NCI-H2227 treated with DMSO at 0.1 percent for 48 hours (cell line): ENCODE measurements at places on chromosomes 12 and 14.

GRCh38 chr12:89041078-89041477, 311.2 kb downstream of the DUSP6 start:
- DNase-seq: no peak

- DNase-seq: no peak
Observed at GRCh38 chr14:99497341-99497740, 16.1 kb downstream of the CCNK start.

GRCh38 chr14:55241673-55242072, 29.5 kb upstream of the FBXO34 start:
- DNase-seq: no peak

DNA sequence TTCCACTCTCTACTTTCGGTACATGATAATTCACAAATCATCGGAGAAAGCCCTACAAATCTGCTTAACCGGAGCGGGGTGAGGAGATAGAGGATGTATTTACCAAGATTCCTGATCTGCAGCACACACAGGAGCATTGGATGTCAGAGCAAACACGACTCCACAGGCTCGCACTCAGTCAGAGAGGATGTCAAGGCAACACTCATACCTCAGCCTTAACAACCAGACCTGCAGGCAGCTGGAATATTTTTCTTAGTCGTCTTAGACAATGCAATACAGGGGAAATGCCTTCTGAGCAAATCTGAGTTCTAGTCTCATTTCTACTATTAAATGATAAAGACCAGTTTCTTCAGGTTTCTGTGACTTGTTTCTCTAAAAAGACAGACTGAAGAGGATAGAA, 159.3 kb upstream of the CPNE8 start:
- no peak for DNase-seq

DNA sequence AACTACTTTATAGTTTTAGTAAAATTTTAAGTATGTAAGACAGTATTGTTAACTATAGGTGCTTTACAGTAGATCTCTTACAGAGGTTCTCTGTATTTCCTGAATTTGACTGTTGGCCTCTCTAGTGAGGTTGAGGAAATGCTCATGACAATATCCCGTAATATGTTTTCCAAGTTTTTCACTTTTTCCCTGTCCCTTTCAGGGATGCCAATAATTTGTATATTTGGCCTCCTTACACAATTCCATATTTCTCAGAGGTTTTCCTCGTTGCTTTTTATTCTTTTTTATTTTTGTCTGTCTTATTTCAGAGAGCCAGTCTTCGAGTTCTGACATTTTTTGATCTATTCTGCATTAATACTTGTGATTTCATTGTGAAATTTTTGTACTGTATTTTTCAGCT, 233.7 kb upstream of the PDE3A start:
- no peak for DNase-seq

DNA sequence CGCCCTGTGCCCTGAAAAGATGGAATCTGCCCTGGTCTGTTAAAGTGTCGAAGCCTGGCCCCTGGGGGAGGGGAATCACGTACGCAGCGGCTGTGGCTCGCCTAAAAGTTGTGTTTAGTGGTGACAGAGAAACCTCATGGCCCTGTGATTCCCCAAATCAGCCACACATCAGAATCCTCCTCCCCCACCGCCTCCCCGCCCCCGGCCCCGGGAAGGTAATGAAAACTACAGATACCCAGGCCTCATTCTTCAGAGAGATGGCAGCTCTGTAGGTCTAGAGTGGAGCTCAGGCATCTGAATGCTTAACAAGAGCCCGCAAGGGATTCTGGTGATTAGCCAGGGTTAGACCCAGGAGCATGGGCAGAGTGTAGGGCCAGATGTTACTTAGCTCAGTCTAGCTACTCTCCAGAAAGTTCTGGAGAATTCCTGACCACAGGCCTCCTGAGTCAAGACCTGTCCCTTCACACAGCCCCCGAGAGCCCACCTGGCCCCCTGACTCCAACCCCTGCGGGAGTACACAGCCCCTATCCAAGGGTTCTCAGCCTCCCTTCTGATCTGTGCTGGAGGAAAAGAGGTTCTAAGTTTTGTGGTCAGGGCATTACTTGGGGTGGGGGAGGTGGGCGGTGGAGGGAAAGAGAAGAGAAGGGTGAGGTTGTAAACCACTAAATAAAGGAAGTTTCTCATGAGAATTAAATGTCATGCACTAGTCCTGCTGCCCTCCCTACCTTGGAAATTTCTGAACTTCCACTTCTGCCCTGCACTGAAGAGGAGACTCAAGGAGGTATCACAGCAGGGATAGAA, 114.8 kb downstream of the PLXNC1 start:
- DNase-seq: no peak

DNA sequence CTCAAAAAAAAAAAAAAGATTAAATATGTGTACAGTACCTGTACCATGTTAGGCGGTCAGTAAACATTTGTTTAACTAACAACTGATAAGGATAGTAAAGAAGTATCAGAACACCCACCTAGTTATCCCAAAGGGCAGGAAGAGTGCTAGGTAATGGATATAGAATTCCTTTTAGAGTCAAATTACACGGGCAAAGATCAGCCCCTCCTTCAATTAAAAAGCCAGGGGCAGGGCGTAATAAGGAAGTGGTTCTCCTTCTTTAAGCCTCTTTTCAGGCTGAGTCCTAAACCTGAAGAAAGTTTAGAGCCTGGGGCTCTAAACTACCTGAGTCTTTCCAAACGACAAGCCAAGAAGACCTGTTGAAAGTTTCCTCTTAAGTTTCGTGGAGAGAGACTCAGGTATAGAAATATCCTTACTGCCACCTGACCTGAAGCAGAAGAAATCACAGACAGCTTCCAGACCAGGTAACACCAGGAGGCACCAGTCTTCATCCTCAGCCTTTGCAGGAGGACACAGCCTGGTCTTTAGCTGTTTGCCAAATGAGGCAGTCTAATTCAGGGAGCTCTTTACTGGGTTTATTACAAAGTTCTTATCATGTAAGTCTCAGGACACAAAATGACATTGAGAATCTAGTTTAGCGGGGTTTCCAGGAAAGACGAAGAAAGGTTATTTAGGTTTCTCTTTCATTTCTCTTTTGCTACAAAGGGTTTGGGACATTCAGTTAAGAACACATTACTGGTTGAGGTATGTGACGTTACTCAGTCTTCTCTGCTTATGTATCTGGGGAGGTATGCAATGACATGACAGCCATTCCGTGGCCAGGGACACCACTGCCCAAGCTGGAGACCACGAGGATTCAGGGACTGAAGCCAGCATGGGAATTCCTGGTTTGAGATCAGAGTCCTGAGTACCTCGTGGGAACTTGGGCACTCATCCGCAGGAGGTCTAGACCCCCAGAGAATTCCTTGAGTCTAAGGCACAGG, at the start of gene BCL2L14:
Gene BCL2L14, plus strand, starts transcription at position 266 of the 983 bp plus-strand sequence. CDS start 8,367 bp downstream, outside the sequence.
- DNase-seq: no peak

- no peak for DNase-seq
Observed at GRCh38 chr14:23513818-23514643, 37.5 kb downstream of the ZFHX2 start.

GRCh38 chr14:67577909-67578749, 21.9 kb downstream of the PIGH start:
- no peak for DNase-seq

DNA sequence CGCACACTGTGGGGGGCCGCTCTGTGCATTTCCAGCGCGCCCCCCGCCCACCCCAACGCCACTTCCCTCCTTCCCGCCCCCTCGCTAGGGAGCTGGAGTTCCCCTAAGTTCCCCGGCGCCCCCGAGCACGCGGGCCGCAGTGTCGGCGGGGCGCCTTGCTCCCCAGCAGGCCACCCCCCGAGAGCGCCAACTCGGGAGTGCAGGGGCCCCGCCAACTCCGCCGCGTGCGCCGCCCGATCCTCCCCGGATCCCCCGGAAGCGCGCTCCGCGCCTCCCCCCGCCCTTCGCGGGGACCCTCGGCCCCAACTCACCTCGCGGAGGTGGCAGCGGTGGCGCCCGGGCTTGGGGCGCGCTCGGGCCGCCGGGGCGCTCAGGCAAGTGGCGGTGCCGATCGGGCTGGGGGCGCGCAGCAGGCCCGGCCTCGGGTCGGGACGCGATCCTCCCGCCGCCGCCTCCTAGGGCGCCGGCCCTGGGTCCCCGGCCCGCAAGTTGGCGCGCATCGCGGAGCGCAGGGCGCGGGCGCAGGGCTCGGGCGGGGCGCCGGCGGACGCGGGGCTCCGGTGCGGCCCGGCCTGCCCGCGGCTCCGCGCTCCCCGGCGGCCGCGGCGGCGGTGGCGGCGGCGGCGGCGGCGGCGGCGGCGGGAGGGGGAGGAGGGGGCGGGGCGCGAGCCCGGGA, at the start of gene NCOR2:
Gene NCOR2, minus strand, starts transcription at position 616 of the 676 bp plus-strand sequence. CDS start 72,361 bp downstream, outside the sequence.
- no peak for DNase-seq

GRCh38 chr12:12275874-12276273, 9.0 kb upstream of the LRP6 start:
- no peak for DNase-seq

- DNase-seq: no peak
Observed at GRCh38 chr14:34502001-34502400, 37.5 kb downstream of the EAPP start.

GRCh38 chr14:89987161-89987475, 31.4 kb downstream of the TDP1 start:
- DNase-seq: no peak

GRCh38 chr12:96397756-96398423, 2.3 kb downstream of the CDK17 start:
- no peak for DNase-seq

DNA sequence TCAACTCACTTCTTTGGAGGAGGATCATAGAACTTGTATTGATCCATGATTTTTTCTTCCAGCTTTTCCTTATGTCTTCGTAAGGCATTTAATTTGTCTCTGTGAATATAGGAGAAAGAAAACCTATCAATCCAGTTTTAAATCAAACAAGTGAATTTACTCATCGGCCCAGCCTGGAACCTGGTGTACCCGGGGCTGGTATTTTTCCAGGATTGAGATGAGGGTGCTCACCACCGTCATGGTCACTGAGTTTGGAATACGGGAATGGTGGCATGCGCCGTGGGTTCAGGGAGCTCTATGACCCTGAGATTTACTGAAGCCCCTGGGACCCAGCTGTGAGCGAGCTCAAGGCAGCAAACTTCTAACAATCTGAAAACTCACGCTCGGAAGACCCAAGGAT, 46.5 kb upstream of the GPR68 start:
- no peak for DNase-seq

- DNase-seq: no peak
Observed at GRCh38 chr12:69651922-69652321, 41.2 kb upstream of the LRRC10 start.

- DNase-seq: no peak
Observed at GRCh38 chr12:26043135-26044006, 81.5 kb downstream of the BHLHE41 start.

DNA sequence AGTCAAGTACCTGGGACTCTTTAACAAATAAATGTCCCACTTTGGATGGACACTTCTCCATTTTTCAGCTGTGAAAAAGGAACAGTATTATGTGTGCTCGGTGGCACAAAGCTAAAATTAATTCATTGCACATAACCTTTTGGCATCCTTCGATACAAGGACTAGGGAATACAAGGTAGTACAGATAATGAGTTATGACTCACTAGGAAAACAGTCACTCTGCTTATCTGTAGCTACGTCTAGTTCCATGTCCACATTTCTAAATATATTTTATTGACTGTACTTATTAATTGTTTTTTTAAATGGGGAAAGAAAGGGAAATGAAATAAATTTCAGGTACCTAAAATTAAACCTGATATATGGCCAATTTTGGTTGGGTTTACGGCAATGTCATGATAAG, 35.2 kb upstream of the RIC8B start:
- no peak for DNase-seq

DNA sequence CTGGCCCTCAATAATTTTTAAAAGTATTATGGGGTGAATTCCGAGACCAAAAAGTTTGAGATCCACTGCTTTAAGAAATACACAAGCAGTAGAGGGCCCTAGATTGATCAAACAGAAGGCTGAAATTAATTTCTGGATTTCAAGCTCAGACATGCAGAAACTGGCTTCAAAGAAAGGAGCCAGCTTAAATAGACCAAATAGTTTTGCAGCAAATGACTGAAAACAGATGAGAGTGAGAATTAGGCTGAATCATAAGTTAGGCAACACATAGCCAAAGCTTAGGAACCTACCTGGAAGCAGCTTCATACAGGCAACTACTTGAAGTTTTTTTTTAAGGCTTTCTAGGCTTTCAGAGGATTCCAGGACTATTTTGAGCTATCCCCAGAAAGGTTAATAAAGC, 12.4 kb downstream of the ATF7 start:
- DNase-seq: no peak

GRCh38 chr12:56031987-56032386, 9.7 kb upstream of the RPS26 start:
- DNase-seq: no peak

- no peak for DNase-seq
Observed at GRCh38 chr12:38905480-38906351, at the start of gene CPNE8. CPNE8 (minus strand) TSS chr12:38905591; CDS start chr12:38905534, 57 bp downstream.

- DNase-seq: no peak
Observed at GRCh38 chr14:53520078-53520928, 367.2 kb upstream of the DDHD1 start.

GRCh38 chr14:28603606-28604005, 163.0 kb upstream of the FOXG1 start:
- DNase-seq: no peak

DNA sequence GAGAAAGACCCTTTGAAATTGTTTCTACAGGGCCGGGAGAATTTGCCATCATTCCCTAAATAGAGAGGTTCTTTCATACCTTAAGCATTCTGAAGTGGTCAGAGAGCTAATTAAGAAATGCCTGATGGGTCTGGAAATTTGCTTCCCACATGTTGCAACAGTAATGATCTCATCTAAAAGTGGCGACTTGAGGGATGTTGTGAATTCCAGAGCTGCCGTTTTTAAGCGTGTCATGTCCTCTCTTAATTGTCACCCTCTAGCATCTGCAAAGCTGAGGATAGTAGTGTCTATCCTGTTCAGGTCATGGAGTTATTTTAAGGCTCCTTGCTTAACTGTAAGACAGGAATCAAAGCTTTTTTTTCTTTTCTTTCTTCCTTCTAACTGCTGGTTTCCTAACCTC, 60.4 kb downstream of the FOS start:
- no peak for DNase-seq
